H4 (cell line): ENCODE measurements at places on chromosomes 2 and 18. TPM values are rescaled to one million over a fixed set of nuclear protein-coding genes. Genes with fewer than 3 reads are reported as not detected.

Gene FZD7
- total RNA-seq = 19.0 and 25.2 TPM in 2 replicates

Gene LGALSL
- 5.0 and 6.4 TPM in 2 replicates for total RNA-seq

Gene DSG2
- total RNA-seq = 26.4 TPM in 2 replicates

Gene PUS10
- 4.5 TPM in 2 replicates for total RNA-seq

Gene CRYGD
- total RNA-seq = not detected in 2 replicates

DNA sequence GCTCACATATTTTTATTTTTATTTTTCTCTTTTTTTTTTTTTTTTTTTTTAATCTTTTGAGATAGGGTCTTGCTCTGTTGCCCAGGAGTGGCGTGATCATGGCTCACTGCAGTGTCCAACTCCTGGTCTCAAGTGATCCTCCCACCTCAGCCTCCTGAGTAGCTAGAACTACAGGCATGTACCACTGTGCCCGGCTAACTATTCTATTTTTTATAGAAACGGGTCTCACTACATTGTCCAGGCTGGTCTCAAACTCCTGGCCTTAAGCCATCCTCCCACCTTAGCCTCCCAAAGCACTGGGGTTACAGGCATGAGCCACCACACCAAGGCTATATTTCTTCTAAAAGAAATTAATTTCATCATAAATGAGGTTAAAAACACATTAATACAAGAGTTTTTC lies 45.9 kb downstream of the PTRHD1 start:
- DNase-seq = no peak

- no peak for DNase-seq
Observed at GRCh38 chr2:222290736-222291484, 7.9 kb downstream of the PAX3 start.

DNA sequence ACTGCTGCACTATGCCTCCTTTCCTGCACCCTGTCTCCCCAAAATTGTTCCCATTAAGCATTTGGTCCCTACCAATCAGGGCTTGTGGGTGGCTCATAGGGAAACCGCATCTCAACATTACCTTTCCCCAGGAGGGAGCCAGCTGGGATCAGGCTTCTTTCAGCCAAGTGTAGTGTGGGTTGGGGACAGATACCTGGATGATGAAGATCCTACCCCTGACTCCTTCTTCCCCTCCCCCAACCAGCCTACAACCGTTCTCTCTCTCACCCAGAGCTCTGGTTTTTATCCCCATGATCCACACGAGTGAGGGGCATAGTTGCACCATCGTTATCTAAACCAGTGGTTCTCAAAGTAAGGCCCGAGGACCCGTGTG lies 40.0 kb downstream of the ACOXL start:
- no peak for DNase-seq

- no peak for DNase-seq
Observed at GRCh38 chr18:366466-367061, 98.7 kb upstream of the THOC1 start.

DNA sequence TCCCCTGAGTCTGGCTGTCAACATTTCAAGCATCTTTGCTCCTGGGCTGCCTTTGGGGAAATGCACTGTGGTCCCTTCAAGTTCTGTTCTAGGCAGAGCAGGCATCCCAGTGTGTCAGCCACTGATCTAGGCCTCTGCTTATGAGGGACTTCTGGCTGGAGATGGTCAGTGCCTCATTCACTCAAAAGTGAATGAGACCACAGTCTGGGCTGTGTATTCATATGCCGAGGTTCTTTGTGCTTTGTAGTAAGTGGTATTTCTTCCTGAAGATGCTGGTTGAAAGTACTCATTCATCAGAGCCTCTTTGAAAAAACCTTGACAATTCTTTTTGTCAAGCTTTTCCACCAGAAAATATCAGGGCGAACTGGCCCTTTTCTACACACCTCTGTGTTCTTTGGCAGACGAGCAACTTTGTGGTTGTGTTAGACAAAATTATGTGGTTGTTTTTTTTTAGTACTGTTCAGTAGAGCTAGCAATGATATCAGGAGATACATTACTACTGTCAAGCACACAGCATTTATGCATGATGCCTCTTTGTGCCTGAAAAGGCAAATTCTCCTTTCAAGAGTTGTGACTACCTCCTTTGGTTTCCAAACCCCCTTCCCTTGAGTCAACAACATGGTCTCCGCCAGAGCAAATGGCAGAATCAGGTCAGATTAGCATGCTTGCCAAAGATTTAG lies 510.9 kb upstream of the NRP2 start:
- DNase-seq = no peak

- DNase-seq = no peak
Observed at GRCh38 chr2:45813003-45813941, 161.8 kb downstream of the PRKCE start.

GRCh38 chr2:3626118-3626811 lies 31.4 kb downstream of the COLEC11 start:
- DNase-seq = no peak

GRCh38 chr18:22490429-22490846 lies 72.7 kb upstream of the CTAGE1 start:
- DNase-seq = no peak

- no peak for DNase-seq
Observed at GRCh38 chr2:241553981-241554380, 4.6 kb upstream of the BOK start.

GRCh38 chr2:55033076-55033742 lies 17.0 kb downstream of the RTN4 start:
- no peak for DNase-seq

GRCh38 chr18:11500153-11501122 lies 109.0 kb upstream of the SLC35G4 start:
- DNase-seq = peak; percentile 96
